ENCODE measurements at places on chromosomes 5 and 9. TPM values are rescaled to one million over a fixed set of nuclear protein-coding genes. Genes with fewer than 3 reads are reported as not detected.

The TMEM174 gene
- total RNA-seq, result not detected

The CD274 gene
- total RNA-seq, result 2.6 TPM

The QSOX2 gene
- total RNA-seq, result 23.7 TPM

The UBE2D2 gene
- 329 TPM for total RNA-seq

The SMAD5 gene
- 97.4 TPM for total RNA-seq

The SOHLH1 gene
- total RNA-seq, result not detected

The FLT4 gene
- total RNA-seq, result not detected

The WDR38 gene
- total RNA-seq, result not detected

The FOXD4L3 gene
- 0.96 TPM for total RNA-seq

The PTGS1 gene
- total RNA-seq, result 0.70 TPM

The BRINP1 gene
- total RNA-seq, result not detected

The TNIP1 gene
- total RNA-seq, result 246 TPM

The THBS4 gene
- total RNA-seq, result 0.82 TPM

The PROB1 gene
- total RNA-seq, result 3.1 TPM

The SPINK6 gene
- total RNA-seq, result 1.9 TPM

The KIF4B gene
- not detected for total RNA-seq

The RGS7BP gene
- total RNA-seq, result not detected

The STING1 gene
- 33.1 TPM for total RNA-seq

The NRG2 gene
- 0.23 TPM for total RNA-seq

The CARD9 gene
- total RNA-seq, result 0.69 TPM

The FAM200C gene
- 3.7 TPM for total RNA-seq

The TUT7 gene
- 35.9 TPM for total RNA-seq

The JAK2 gene
- total RNA-seq, result 4.3 TPM

The F2R gene
- 17.3 TPM for total RNA-seq

The ANP32B gene
- total RNA-seq, result 245 TPM
